ENCODE measurements at places on chromosomes 4 and X.

DNA sequence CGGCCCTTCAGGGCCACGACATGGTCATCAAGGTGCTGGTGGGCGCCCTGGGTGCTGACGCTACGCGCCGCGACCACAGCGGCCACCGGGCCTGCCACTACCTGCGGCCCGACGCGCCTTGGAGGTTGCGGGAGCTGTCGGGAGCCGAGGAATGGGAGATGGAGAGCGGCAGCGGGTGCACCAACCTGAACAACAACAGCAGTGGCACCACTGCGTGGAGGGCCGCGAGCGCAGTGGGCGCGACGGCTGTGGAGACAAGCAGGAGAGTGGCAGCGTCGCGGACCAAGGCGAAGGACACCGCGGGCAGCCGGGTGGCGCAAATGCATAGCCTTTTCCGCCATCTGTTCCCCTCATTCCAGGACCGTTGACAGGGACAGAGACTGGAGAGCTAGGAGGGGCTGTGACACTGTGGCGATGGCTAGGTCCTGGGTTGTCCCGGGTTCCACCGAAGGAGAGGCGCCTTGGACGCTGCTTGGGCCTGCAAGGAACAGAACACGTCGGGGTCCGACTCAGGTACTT is 919 bp downstream of the SOWAHD start:
- no peak for DNase-seq

DNA sequence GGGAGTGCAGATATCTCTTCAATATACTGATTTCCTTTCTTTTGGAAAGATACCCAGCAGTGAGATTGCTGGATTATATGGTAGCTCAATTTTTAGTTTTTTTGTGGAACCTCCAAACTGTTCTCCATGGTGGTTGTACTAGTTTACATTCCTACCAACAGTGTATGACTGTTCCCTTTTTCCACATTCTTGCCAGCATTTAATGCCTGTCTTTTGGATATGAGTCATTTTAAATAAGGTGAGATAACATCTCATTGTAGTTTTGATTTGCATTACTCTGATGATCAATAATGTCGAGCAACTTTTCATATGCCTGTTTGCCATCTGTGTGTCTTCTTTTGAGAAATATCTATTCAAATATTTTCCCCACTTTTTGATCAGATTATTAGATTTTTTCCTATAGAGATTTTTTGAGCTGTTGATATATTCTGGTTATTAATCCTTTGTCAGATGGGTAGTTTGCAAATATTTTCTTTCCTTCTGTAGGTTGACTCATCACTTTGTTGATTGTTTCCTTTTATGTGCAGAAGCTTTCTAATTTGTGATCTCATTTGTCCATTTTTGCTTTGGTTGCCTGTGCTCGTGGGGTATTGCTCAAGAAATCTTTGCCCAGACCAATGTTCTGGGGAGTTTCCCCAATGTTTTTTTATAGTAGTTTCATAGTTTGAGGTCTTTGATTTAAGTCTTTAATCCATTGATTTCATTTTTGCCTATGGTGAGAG is 552.7 kb downstream of the ZNF674 start:
- DNase-seq = no peak

- DNase-seq = no peak
These were observed 154.0 kb downstream of the TMEM47 start for GRCh38 chrX:34503119-34503518.

DNA sequence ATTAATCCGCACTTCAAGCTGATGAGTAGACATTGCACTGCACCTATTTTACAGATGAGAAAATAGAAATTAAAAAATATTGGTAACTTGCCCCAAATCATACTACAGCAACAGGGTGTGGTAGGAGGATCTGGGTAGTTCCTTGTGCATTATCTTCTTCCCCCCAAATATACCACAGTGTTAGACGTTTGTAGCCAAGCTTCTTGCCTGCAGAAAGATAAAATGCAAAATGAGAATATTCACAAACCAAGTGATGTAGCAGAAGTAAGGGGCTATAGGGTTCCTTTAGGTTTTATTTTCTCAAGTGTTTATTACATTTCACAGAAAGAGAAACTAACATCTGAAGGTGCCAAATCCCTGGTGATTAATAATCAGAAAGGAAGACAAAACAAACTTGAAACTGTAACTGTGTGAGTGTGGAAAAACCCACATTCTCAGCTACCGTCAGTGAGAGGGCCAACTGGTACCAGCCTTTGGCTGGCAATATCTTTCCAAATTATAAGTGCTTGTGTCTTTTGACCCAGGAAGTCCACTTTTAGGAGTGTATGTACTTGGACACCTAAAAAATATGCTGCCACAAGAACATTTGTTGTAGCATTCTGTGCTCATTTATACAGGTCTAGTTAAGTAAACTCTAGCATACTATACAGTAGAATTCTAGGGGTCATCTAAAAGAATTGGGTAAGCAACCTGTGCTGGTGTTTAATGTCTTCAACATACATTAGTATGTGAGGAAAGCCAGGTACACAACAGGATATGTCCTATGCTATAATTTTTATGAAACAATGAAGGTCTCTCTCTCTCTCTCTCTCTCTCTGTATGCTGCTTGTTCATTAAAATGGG is 6.7 kb upstream of the CD38 start:
- DNase-seq = no peak

GRCh38 chr4:152265149-152265621 is 270.7 kb downstream of the FBXW7 start:
- DNase-seq = no peak

GRCh38 chr4:135434936-135435335 is 1233.3 kb upstream of the PABPC4L start:
- DNase-seq = no peak

DNA sequence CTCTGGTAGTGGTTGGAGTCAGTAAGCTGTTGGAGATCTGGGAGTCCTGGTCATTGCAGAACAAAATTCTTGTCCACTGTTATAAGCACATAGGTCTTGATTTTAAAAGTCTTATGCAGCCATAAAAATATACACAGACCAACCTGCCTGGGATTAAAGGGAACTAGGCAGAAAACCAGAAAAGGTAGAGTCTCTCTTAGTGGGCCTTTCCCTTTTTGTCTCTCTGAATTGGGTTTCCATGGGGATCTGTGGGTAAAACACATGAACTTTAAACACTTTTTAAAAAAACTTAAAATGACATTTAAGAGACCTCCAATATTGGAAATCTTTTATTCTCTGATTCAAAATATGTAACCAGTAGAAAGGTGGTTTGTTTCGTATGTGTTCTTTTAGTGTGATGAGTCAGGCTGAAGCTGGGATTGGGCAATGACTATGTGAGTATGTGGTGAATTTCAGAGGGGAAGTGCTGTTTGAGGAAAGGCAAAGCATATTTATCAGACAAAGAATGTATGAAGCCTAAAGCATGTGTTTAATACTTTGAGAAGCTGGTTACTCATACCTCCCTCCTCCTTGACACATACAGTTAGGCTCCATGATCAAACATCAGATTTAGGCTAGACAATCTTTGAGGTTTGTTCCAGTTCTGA is 29.6 kb downstream of the SLC16A2 start:
- DNase-seq = no peak

GRCh38 chrX:10134921-10135320 is 21.9 kb upstream of the CLCN4 start:
- no peak for DNase-seq

GRCh38 chr4:94933799-94934198 is 176.0 kb downstream of the BMPR1B start:
- DNase-seq = no peak

GRCh38 chrX:39998636-39999406 is 98.9 kb downstream of the BCOR start:
- no peak for DNase-seq

DNA sequence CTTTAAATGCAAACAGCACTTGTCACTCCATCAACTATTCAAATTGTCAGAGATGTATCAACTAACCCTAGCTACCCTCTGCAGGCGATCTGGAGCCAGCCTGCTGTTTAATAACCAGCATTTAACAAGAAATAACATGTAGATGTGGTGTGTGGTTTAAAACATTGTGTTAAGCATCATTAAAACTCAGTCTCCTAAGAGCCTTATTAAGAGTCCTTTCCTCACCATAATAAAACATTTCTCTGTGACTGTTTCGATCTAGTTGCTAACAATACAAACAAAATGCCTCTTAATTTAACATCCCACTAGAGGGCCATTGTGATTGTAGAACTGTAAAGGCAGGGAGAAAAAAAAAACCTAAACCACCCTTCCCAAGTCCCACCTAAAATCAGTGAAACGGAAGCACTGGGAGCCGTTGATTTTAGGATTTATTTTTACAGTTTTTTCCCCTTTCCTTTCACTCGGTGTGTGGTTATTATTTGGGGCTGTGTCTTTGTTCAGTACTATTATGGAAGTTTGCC is 708.6 kb downstream of the C4orf33 start:
- DNase-seq = peak; percentile 6
